NCI-H1092 treated with DMSO at 0.1 percent for 48 hours (cell line): ENCODE measurements at places on chromosomes 4 and X.

- DNase-seq: peak; percentile 46
These were observed 834 bp downstream of the NHS start for GRCh38 chrX:17375637-17376430.

- DNase-seq: no peak
These were observed 29.4 kb downstream of the DTHD1 start for GRCh38 chr4:36310793-36311192.

DNA sequence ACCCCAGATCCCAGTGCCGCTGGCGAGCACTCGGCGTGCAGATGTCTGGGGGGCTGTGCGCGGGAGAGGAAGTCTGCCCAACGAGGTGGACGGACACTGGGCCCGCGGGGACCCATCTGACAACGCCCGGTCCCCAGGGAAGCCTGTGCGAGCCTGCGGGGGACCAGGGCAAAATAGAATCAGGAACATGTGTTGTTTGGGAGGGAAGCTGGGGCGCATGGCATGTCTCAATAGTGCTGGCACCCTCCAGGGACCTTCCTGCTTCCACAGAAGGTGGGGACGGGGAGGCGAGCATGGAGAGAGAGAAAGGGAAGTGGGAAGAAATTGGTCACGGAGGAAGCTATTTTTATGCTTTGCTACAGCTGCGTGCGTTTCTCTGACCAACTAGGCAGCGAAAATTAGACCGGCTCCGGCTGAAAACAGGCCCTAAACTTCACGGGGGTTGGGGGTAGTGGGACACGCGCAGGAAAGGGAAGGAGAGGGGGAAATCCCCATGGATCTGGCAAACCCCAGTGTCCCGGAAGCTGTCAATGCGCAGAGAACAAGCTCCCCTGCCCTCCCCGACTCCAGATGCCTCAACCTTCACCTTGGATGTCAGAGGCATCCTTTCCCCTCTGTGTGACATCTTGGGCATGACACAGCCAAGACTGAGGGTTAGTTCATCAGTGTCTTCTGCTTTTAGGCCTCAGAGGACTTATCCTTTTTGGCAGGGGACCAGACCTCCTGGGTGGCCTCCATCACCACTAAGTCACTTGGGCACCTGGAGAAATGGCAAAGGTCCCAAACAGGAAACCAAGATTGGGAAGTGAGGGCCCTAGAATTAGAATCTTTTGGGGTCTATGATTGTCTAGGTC lies 169.8 kb upstream of the BCOR start:
- no peak for DNase-seq

DNA sequence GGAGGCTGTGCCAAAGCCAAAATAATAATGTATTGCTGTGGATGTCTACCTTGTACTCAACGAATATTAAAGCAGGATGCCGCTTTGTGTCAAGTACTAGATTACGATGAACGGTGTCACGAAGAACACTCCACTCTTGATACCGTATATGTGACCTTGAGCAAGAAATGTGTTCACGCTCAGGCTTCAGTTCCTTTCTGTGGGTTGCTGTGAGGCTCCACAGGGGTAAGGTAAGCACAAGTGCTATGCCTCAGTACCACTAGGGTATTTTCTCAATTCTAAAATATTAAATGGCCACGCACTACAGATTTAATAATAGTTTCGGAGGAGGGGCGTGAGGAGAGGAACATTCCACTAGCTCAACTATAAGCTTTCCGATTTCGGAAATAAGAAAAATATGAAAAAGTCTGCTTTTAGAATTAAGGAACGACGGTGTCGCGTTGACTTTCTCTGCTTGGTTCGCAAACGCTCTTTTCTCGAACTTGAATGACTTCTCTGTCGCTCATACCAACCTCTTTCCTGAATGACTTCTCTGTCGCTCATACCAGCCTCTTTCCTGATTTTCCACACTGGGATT lies 607 bp upstream of the SCOC start:
- peak; percentile 73 for DNase-seq
